Aorta (tissue), 5 donors: ENCODE measurements at places on chromosomes 4 and X. TPM values are rescaled to one million over a fixed set of nuclear protein-coding genes. Genes with fewer than 3 reads are reported as not detected.

DNAAF6 gene
- polyA plus RNA-seq: not detected

DNA sequence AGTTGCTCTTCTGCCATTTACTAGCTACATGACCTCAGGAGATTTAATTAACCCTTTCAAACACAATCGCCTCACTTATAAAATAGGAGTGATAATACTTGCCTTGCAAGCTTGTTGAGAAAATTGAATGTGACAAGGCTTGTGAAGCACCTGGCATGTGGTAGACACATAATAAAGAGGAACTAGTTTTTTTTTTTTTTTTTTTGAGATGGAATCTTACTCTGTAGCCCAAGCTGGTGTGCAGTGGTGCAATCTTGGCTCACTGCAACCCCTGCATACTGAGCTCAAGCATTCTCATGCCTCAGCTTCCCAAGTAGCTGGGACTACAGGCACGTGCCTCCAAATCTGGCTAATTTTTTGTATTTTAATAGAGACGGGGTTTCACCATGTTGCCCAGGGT lies 73.7 kb upstream of the STIM2 start:
- H3K27ac ChIP-seq: no peak overlapping the region
- H3K27me3 ChIP-seq: no peaks in the 10 kb centered on the region
- DNase-seq: no peak
- no peak overlapping the region for H3K4me3 ChIP-seq

GRCh38 chr4:141497627-141498026 lies 138.8 kb upstream of the IL15 start:
- H3K27me3 ChIP-seq: no peaks in the 10 kb centered on the region
- H3K36me3 ChIP-seq: no peaks in the 10 kb centered on the region
- H3K4me1 ChIP-seq: no peaks in the 10 kb centered on the region
- no peak overlapping the region for H3K4me3 ChIP-seq
- DNase-seq: no peak

GAGE2A gene
- polyA plus RNA-seq: not detected

GRCh38 chrX:149259241-149259640 lies 245.9 kb downstream of the IDS start:
- no peak for DNase-seq
- H3K27me3 ChIP-seq: no peaks in the 10 kb centered on the region
- no peak overlapping the region for H3K27ac ChIP-seq
- H3K4me3 ChIP-seq: no peak overlapping the region
- H3K4me1 ChIP-seq: no peaks in the 10 kb centered on the region
- no peaks in the 10 kb centered on the region for H3K36me3 ChIP-seq

- H3K4me3 ChIP-seq: no peak overlapping the region
- no peak overlapping the region for H3K27ac ChIP-seq
- no peaks in the 10 kb centered on the region for H3K27me3 ChIP-seq
- peak; percentile 74 for DNase-seq
- peaks cover 3% of the 10 kb centered on the region for H3K4me1 ChIP-seq
These were observed 31.6 kb upstream of the CT47C1 start for GRCh38 chrX:119041175-119041574.

GRCh38 chr4:140326395-140326993 lies 47.0 kb upstream of the SCOC start:
- no peaks in the 10 kb centered on the region for H3K36me3 ChIP-seq
- H3K4me1 ChIP-seq: no peaks in the 10 kb centered on the region
- no peak overlapping the region for H3K4me3 ChIP-seq
- no peak overlapping the region for H3K27ac ChIP-seq

DNA sequence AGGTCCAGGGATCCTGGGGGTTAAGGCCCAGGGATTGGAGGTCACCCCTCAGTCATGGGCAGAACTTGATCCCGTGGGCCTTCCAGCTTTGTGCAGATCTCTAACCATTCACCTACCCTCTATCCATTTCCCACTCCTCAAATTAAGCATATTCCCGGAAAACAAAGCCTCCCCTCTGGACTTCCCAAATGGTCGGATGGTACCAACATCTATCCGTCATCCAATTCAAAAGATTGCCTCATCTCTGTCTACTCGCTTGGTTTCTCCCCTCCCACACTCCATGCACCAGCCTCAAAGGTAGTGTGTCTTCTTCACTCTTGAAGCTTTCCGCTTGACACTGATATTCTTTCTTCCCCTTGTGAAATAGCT lies 473 bp upstream of the BCLAF3 start:
- H3K27ac ChIP-seq: peak overlapping the region; percentile 32
- no peaks in the 10 kb centered on the region for H3K36me3 ChIP-seq
- H3K27me3 ChIP-seq: no peaks in the 10 kb centered on the region
- H3K4me3 ChIP-seq: no peak overlapping the region
- H3K4me1 ChIP-seq: no peaks in the 10 kb centered on the region
- DNase-seq: no peak

GRCh38 chrX:38968344-38969216 lies 167.3 kb downstream of the MID1IP1 start:
- H3K27me3 ChIP-seq: no peaks in the 10 kb centered on the region
- no peaks in the 10 kb centered on the region for H3K4me1 ChIP-seq
- DNase-seq: no peak
- no peaks in the 10 kb centered on the region for H3K36me3 ChIP-seq
- no peak overlapping the region for H3K4me3 ChIP-seq

- H3K4me1 ChIP-seq: no peaks in the 10 kb centered on the region
- no peaks in the 10 kb centered on the region for H3K36me3 ChIP-seq
- no peak for DNase-seq
- no peak overlapping the region for H3K27ac ChIP-seq
These were observed 121.0 kb downstream of the PPA2 start for GRCh38 chr4:105352826-105353225.

- H3K4me1 ChIP-seq: no peaks in the 10 kb centered on the region
- no peaks in the 10 kb centered on the region for H3K36me3 ChIP-seq
- no peak overlapping the region for H3K27ac ChIP-seq
- DNase-seq: no peak
- no peak overlapping the region for H3K4me3 ChIP-seq
These were observed 257.5 kb upstream of the FTHL17 start for GRCh38 chrX:31329298-31329697.

GRCh38 chr4:70666369-70666768 lies at the start of gene JCHAIN:
TSS of gene JCHAIN (minus strand) at chr4:70666508. CDS start at chr4:70666490, 18 bp downstream.
- no peak for DNase-seq
- no peaks in the 10 kb centered on the region for H3K4me1 ChIP-seq
- H3K36me3 ChIP-seq: no peaks in the 10 kb centered on the region
- no peaks in the 10 kb centered on the region for H3K27me3 ChIP-seq
- no peak within 1 kb of the TSS for H3K27ac ChIP-seq
- no peak within 1 kb of the TSS for H3K4me3 ChIP-seq

JCHAIN gene
- polyA plus RNA-seq: 2.7 TPM

PAGE5 gene
- not detected for polyA plus RNA-seq
